ENCODE measurements at places on chromosomes 3 and 15.

- DNase-seq: no peak
Observed at GRCh38 chr3:9179826-9180763, 69.4 kb downstream of the SRGAP3 start.

- peak; percentile 9 for DNase-seq
Observed at GRCh38 chr15:69609176-69609575, 156.6 kb downstream of the RPLP1 start.

GRCh38 chr3:146308682-146309081, 57.8 kb upstream of the PLSCR4 start:
- DNase-seq: peak; percentile 84

DNA sequence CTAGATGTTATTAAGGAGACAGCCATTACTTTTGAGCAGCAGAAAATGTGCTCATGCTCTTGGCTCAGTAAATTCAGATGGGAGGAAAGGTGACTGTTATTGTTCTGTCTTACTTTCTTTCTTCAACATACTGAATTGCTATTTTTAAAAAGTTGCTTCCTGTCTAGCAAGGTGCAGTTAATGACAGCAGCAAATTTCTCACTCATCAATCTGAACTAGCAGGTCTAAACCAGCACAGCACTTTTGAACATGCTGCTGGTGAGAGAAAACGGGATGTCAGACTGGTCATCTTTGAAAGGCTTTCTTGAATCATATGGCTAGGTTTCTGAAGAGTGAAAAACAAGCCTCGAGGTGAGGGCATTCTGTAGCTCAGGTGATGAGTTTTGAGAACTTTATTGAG, 384.7 kb downstream of the MFSD1 start:
- DNase-seq: no peak
